ENCODE measurements at places on chromosomes 3 and 15. TPM values are rescaled to one million over a fixed set of nuclear protein-coding genes. Genes with fewer than 3 reads are reported as not detected.

The PATL2 gene
- total RNA-seq, result not detected

The MCF2L2 gene
- total RNA-seq, result 60.9 TPM

The DNAH12 gene
- 3.5 TPM for total RNA-seq

The ACKR2 gene
- 0.46 TPM for total RNA-seq

The SLC2A2 gene
- not detected for total RNA-seq

The IL17RC gene
- total RNA-seq, result 4.8 TPM

The HCN4 gene
- total RNA-seq, result 5.1 TPM

The ACTC1 gene
- 1.8 TPM for total RNA-seq

The PODXL2 gene
- 192 TPM for total RNA-seq

The KCNMB2 gene
- 42.4 TPM for total RNA-seq

The PARP14 gene
- 15.0 TPM for total RNA-seq

The SLC7A14 gene
- total RNA-seq, result 32.1 TPM

The TMCO5A gene
- not detected for total RNA-seq

The MBD4 gene
- 24.9 TPM for total RNA-seq

The VIPR1 gene
- 0.46 TPM for total RNA-seq

The GOLGA8T gene
- total RNA-seq, result 0.69 TPM
